ENCODE measurements at places on chromosomes 16 and 17. TPM values are rescaled to one million over a fixed set of nuclear protein-coding genes. Genes with fewer than 3 reads are reported as not detected.

GRCh38 chr17:67011527-67012175, 32.7 kb upstream of the CACNG1 start:
- DNase-seq = no peak

GRCh38 chr16:25691519-25692091, at the start of gene HS3ST4:
TSS of gene HS3ST4 (plus strand) at chr16:25691959.
- DNase-seq = peak; percentile 10

- DNase-seq = no peak
Observed at GRCh38 chr16:79625738-79626137, 25.2 kb upstream of the MAF start.

DNA sequence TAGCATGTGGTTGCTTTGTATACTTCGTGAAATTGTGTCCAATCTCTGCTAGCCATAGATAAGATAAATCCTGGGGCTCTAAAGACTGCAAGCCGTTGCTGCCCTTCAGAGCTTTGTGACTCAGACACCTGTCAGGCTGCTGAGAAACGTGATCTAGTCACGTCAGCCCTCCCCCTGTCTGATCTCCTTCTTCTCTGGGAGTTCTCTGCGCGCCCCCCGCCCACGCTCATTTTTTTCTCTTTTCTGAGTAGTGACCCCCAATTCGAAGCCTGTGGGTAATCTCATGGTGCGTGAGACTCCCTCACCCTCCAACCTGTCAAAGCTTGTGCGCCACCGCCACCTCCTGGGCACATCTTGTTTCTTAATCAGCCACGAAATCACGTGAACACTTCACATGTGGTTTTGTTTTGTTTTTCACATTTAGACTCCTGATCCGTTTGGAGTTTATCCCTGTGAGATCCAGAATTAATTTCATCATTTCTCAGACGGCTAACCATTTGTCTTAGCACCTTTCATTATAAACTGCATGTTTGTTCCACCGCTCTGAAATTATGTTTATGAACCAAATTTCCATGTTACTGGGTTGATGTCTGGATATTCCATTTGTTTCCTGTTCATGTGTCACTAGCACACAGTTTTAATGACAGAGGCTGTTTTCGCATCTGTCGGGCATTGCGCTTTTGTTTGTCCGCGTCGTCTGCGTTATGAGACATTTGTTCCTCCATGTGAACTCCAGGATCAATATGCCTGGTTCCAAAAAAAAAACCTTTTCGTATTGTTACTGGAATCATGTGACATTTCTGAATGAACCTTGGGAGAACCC, 977 bp upstream of the ZNF778 start:
- peak; percentile 75 for DNase-seq

DNA sequence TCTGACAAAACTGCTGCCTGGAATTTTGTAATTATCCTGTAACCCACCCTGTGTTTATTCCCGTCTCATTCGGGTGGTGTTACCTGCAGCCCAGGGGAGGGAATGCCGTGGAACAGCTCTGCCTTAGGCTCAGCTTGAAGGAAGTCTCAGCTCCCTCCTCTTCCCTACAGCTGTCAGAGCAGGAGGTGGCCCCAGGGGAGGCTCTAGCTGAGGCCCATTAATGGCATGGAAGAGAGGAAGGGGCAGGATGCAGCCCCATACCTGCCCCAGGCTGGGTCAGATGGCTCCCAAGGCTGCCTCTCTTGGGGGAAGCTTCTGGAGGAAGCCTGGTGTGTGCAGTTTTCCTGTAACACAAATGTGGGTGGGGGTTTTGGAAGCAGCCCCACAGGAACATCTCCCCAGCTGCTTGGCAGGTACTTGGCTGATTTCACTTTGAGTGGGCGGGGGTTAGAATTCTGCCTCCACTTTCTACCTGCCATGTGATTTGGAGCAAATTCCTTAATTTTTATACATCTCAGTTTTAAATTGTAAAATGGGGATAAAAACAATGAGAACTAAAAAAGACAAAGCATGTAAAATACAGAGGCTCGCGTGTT, 103.9 kb downstream of the MGAT5B start:
- DNase-seq = no peak

- no peak for DNase-seq
Observed at GRCh38 chr17:82200135-82200534, 12.5 kb downstream of the CCDC57 start.

DNA sequence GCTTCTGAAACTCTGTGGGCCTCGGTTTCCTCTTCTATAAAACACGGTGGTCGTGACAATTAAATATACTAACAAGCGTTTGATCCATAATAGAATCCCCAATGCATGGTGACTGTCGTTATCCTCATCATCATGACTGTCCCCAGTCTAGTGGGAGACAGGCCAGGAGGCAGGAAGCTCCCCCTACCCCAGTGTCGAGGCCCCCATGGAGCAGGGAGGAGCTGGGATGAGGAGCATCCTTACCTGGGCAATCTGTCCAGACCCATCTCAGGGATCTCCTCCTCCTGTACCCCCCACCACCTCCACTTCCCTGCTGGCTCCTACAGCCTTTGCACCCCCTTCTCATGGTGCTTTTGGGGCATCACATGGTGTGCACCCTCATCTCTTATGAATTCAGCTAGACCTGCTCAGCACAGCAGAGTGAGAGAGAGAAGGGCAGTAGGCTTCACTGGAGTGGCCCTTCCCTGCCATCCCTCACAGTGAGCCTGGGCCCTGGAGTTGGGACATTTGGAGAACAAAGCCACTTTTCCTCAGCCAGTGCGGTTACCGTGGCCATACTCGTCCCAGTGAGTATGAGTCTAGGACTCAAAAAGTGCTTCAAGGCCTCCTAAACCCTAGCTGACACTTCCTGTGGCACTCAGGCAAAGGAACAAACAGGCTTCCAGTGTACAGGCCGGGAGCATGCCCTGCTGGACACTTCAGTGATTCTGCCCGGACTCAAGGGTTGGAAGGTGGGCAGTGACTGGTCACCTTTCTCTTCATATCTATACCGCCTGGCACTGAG, 148.6 kb downstream of the CLEC16A start:
- no peak for DNase-seq

DNA sequence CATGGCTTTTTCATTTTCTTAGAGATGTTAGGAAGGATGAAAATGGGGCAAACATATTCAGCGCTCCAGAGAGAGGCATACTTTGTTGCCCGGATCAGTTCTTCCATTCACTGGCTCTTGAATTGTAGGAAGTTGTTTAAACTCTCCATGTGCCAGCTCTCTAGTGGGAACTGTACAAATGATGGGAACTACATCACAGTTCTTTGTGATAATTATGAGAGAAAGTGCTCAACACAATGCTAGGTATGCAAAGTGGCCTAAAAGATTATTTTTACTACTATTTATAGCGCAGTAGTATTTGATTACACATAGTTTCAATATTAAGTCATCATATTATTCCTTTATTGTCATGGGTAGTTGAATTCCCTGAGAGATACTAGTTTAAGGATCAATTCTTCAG, 268.5 kb downstream of the RBFOX1 start:
- DNase-seq = no peak

DNA sequence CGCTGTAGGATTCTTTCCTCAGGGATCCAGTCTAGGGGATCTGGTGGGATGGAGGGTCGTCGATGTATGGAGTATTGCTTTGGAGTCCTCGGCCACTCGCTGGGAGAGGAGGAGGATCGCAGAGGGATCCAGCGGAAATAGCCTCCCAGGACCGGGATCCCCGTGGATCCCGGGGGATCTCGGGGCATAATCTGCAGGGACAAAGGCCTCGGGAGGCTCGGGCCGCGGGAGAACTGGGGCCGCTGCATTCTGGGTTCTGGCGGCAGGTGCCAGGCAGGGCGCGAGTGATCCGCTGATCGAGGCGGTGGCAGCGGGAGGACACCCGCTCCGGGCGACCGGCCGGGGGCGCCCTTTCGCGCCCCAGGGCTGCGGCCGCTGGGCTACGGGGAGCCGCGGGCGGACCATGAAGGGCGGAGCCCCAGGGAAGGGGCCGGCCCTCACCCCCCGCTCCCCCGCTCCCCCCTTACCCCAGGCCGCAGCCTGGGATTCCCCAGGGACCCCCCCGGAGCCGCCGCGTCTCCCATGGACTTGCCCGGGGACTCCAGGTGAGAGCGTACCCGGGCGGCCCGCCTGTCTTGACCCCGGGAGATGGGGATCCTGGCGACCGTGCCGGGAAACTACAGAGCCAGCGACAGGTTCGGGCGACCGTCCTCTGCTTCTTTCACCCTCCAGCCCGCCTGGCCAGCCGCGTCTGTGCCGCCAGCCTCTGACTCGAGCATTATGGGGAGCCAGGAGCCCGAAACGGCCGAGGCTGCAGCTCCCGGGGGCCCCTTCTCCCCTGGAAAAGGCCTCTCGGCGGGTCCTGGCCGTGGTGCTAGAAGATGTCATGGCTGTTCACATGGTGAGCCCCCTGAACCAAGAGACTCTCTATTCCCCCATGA, 604 bp downstream of the PRR14 start:
- DNase-seq = peak; percentile 45

DNA sequence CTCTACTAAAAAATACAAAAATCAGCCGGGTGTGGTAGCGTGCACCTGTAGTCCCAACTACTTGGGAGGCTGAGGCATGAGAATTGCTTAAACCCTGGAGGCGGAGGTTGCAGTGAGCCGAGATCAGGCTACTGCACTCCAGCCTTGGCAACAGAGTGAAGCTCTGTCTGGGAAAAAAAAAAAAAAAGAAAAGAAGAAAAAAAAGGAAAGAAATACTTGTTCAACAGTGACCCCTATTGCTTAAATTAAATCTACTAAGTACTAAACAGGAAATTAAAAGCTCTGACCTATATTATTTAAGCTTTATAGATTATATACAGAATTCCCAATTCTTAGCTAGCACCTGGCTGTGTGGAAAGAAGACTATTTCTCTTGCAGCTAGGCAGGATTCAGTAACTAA, 48.9 kb downstream of the FBXL20 start:
- no peak for DNase-seq

DNA sequence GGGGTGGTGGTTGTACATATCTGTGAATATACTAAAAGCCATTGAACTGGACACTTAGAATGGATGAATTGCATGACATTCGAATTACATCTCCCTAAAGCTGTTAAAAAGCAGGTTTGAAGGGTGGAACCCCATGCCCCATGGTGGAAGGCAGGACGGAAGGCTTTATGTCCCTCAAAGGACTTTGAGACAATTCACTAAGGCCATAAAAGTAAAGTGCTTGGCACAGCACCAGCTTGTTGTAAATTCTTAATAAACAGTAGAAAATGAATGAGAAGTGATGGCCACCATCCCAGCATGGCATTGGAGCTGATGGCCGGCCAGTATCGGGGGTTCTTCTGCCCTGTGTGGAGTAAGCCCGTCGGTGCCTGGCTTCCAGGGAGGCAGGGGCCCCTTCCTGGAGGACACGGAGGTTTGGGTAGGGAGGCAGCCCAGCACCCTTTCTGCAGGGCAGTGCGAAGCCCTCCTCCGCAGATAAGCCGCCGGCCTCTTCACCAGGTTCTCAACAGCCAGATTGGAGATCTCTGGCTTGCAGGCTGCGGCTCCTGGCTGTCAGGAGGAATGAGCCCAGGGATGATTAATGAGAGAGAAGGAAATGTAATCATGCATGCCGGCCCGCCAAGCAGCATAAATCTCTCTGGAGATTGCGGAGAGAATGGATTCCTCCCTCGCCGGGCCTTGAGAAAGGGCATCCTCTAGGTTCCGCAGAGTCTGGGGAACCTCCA, 346.9 kb downstream of the FOXL1 start:
- DNase-seq = no peak

- DNase-seq = no peak
Observed at GRCh38 chr17:12406623-12407215, 259.0 kb upstream of the MYOCD start.

DNA sequence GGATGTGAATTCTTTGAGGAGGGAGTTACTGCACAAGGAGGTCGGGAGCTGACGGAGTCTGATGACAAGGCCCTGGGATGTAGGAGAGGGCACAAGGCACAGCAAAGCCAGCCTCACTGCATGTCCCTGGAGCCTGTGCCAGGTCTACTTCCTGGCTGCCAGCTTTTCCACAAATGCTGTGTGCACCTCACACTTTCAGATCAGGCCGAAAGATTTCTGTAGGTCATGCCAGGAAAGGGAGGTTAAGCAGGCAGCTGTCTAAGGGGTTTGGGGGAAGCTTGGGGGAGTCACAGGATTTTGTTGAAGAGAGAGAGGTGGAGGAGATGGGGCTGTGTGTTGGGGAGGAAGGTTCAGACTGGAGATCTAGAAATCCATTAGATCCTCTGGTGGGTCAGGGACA, 792.5 kb downstream of the KCNJ18 start:
- DNase-seq = no peak

GRCh38 chr17:82937411-82938371, 97.9 kb upstream of the ZNF750 start:
- DNase-seq = no peak

- no peak for DNase-seq
Observed at GRCh38 chr17:13027246-13027645, 9.4 kb upstream of the ELAC2 start.

Gene SHBG
- polyA plus RNA-seq = 1.0 TPM

Gene SLC22A31
- polyA plus RNA-seq = 2.6 TPM

Gene RNF166
- 14.6 TPM for polyA plus RNA-seq

Gene DNAAF8
- 1.1 TPM for polyA plus RNA-seq

Gene RAC3
- polyA plus RNA-seq = 7.1 TPM

Gene TAT
- not detected for polyA plus RNA-seq

Gene NPIPA8
- polyA plus RNA-seq = 1.6 TPM

All from hindlimb muscle (tissue), 1 donor.